Right lung (tissue), 10 donors: ENCODE measurements at places on chromosomes 3 and 15.

DNA sequence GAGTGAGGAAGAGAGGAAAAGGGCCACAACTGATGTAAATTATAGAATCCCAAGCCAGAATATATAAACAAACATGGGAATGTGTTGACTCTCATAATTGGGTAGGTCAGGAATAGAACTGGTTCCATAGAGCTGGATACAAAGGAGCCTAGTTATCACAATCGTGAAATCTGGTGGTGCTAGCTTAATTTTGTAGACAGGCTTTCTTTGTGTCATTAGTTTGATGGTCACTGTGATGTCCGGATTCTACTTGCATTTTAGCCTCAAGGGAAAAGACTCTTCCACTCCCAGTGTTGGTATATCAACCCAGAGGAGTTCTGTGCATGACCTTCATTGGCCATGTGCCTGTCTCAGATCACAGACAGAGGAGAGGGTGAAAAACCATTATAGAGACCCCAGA is 81.8 kb downstream of the NLGN1 start:
- DNase-seq, result no peak

DNA sequence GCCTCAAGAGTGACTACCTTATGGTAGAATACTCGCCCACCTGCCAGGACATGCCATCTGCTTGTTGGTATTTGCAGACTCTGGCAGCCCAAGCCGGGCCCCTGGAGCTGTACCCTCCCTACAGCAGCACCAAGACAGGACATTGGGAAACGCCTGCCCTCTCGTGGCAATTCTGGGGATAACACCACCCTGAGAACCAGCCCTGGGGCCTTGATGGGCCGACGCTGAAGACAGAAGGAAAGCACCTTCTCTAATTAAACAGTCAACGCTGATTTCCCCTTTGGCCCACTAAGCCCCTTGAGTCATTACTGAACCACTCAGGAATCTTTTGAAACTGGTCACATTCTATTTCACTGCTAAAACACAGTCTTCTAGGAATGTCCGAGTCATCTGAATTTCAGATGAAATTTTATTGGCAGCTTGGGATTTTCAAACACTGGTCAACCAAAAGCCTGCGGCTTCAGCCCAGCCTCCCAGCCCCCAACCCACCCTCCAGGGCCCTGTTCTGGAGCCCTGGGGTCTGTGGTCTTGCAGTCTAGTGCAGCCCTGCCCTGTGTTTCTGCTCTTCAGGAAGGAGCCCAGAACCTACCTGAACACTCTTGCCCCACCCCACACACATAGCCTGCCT is 91.3 kb downstream of the TMEM266 start:
- no peak for DNase-seq

DNA sequence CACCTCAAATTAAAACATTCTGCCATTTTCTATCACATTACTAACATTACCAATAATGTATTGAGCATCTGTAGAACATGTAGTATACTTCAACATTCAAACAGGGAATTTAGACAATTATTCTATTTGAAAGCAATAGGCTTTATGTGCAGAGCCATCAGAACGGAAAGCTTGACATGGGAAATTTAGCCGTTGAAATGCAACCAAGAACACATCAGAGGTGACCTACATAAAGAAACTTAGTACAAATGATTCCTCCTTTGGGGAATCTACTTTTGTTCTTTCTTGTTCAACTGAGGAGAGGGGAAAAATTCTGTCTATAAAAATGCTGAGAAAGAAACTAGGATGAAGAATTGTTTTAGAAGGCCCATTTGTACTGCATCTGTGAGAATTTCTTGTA is 38.6 kb upstream of the RBMS3 start:
- DNase-seq, result no peak

DNA sequence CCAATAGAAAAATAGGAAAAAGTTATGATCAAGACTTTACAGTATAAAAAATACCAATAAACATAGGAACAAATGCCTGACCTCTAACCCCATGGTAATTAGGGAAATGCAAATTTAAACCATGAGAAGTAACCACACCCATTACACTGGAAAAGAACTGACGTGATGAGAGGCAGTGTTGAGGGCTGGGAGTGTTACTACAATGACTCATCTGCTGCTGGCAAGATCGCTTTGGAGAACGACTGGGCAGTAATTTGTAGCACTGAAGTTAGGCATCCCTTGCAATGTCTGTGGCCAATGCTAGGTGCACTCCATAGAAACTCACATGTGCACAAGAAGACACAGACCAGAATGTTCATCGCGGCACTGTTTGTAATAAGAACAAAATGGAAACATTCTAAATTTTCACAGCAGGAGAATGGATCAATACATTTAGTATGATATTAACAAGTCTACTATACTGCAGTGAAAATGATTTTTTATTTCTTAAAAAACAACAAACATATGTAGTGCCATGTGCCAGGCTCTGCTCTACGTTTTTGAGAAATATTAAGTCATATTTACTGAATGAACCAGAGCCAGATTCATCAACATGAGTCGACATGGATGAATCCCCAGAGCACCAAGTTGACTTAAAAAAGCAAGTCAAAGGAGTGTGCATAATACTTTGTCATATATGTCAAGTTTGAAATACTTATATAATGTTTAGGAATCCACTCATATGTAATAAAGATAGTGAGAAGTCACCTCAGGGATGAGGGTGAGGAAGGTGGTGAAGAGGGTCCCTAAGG is 37.6 kb upstream of the EPHB3 start:
- peak; percentile 10 for DNase-seq

GRCh38 chr15:86237111-86237500 is 157.4 kb downstream of the AGBL1 start:
- DNase-seq, result no peak

- DNase-seq, result no peak
Measured at GRCh38 chr15:49987896-49988295, 131.1 kb downstream of the ATP8B4 start.

GRCh38 chr3:171251835-171252234 is 208.4 kb downstream of the TNIK start:
- DNase-seq, result no peak

- DNase-seq, result no peak
Measured at GRCh38 chr3:79922633-79923032, 154.8 kb upstream of the ROBO1 start.

DNA sequence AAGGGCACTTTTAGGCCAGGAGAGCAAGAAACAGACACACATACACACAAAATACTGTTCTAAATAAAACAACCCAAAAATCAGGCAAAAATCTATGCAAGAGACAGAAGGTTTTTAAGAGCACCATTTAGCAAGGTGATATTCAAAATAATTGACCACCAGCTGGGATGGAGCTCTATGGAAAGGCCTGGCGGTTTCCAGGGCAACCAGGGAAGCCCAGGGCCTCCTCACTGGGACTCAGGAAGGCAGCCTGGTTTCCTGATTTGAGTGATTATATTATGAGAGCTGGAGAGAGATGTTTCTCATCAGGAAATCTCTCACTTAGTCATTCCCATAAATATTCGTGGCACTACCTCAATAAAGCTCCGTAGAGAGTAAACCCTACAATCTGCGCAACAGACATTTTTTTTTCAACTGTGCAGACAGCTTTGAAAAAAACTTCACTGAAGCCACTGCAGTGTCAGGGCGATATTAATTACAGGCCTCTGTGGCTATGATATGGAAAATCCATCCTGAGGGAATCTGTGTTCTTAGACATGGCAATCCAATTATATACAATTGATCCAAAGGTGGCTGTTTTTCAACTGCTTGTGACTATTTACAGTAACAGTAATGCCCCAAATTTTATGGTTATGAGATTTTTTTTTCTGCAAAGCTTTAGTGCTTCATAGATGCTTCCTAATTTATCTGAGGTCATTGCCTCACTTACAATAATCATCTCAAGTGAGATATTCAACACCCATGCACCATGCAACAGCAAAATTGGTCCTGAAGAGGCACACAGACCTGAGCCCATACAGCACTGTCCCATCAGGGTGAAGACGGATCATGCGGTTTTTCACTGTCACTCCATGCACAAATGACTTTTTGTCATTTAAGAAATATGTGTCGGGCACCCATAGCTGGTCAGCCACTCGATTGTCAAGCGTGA is 152.1 kb downstream of the GABRB3 start:
- DNase-seq, result no peak

DNA sequence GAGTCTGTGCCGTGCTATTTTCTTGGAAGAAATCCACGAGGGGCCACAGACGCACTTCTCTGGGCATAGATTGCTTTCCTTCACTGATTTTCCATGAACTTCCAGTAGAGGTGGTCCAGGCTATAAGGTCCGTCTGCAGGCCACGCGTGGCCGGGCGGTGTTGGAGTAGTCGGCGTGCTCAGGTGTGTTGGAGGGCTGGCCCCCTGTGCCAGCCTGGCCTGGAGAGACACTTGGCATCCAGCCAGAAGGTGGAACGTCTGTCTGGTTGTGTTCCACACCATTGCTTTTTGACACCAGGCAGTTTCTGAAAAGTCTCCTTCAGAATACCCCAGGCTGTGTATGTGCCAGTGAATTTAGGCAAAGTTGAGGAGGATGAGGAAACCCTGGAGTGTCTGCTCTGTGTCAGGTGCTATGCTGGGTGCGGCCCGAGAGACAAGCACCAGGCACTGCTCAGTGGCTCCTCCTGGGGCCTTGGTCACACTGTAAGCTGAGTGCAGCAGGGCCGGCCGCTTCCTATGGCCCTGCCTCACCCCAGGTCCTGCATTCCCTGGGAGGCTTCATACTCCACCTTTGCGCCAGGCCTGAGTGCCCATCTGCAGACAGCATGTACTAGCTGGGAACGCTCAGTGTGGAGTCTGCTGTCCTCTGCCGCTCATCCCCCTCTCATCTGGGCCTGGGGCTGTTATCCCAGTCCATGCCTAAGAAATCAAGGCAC is 52.1 kb upstream of the TAMM41 start:
- no peak for DNase-seq

DNA sequence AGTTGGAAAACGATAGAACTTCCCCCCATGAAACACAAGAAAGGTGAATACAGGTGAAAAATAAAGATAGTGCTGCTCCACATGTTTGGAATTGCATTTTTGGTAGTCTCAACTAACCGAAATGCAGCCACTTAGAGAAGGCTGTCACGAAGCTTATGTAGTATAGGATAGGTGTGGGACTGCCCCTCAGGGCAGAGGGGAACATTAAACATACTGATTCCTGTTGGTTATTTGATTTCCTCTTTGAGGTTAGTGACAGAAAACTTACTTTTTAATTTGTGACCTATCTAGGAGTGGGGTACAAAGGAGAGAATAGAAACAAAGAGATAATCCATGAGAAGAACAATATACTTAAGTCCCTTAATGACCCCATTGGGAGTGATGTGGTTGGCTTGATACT is 85.8 kb upstream of the SATB1 start:
- no peak for DNase-seq

- no peak for DNase-seq
Measured at GRCh38 chr3:126103121-126104027, 19.4 kb upstream of the SLC41A3 start.

GRCh38 chr15:89416339-89417183 is 79.8 kb downstream of the RHCG start:
- DNase-seq, result no peak

DNA sequence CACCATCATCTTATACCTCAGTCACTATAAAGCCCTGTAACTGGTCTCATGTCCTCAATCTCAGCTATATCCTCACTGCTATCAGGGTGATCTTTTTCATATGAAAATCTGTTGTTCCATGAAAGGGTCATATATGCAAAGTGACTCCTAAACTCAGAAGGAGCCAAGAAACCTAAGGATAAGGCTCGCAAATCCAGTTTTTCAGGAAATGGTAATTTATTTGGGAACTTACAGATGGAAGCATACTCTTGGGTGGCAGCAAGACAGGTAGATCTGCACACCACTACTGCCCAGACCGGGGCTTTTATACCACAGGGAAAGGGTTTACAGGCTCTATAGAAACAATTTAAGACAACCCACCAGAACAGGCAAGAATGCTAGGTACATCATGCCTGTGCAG is 272.3 kb downstream of the UBE2E2 start:
- DNase-seq, result no peak

GRCh38 chr3:72505539-72506405 is 342.5 kb downstream of the SHQ1 start:
- no peak for DNase-seq

DNA sequence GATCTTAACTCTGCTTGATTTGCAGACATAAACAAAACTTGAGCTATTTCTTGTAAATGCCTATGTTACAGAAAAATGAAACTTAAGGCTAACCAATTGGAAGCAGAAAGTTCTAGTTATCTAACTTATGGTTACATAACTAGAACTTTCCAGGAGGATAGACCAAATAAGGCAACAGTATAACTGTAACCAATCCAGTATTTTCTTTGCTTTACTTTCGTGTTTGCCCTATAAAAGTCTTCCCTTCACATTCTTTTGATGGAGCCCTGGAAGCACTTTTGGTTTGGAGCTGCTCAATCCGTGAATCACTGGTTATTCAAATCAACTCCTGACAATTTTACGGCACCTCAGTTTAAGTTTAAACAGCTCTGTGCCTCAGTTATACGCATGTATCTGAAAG is 164.6 kb downstream of the SUCLG2 start:
- DNase-seq, result no peak

- DNase-seq, result no peak
Measured at GRCh38 chr15:91826443-91826842, 27.1 kb upstream of the SLCO3A1 start.

GRCh38 chr3:62602129-62602770 is 228.9 kb upstream of the FEZF2 start:
- no peak for DNase-seq

- DNase-seq, result no peak
Measured at GRCh38 chr3:188817935-188818269, 353.9 kb upstream of the TPRG1 start.

DNA sequence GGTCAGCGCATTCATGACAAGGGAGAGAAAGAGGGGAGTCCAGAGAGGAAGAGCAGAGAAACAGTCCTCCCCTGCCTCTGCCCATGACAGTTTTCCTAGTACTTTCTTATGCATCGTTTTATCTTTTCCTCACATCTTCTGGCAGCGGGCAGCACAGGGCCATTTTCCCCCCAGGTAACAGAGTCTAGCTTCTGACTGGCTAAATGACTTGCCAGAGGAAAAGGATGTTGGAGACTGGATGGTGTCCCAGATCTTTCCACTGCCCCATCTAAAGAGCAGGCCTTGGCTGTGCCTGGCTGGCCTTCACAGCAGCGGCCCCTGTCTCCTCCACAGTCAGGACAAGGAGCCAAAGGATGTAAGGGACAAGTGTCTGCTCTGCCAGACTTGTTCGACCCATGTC is 59.3 kb downstream of the CTDSPL start:
- no peak for DNase-seq

GRCh38 chr15:38520035-38520434 is 44.6 kb downstream of the RASGRP1 start:
- no peak for DNase-seq

DNA sequence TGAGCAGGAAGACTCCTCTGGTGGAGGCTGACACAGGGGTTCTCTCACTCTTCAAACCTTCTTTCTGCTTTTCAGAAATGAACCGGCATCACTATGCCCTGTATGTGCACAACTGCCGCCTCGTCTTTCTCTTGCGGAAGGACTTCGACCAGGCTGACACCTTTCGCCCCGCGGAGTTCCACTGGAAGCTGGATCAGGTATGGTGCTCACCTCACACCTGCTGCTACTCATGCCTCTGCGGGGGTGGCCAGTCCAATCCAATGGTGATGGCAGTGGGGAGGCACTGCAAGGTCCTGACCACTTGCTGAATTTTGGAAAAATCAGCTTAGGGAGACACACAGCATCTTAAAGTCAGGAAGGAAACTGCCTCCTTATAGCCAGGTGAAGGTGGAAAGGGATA is 211.3 kb upstream of the TRIM42 start:
- DNase-seq, result no peak
